Midbrain (tissue), 1 donor: ENCODE measurements at places on chromosomes 4 and X.

DNA sequence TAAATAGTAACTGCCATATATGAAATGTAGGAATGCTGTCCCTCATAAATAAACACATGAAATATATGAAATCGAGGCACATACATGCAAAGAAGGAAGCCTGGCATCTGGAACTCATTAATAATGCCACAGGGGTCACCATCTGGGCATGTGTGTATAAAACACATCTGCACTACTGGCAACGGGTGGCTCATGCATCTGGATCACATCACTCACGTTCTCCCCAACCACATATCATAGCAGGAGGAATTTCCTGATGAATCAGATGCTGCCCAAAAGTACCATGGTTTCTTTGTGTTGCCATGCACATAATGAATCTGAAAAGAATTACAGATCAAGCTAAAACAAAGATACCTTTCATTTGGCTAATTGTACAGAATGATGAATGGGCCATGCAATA is 28.6 kb downstream of the RNF175 start:
- no peak for DNase-seq

DNA sequence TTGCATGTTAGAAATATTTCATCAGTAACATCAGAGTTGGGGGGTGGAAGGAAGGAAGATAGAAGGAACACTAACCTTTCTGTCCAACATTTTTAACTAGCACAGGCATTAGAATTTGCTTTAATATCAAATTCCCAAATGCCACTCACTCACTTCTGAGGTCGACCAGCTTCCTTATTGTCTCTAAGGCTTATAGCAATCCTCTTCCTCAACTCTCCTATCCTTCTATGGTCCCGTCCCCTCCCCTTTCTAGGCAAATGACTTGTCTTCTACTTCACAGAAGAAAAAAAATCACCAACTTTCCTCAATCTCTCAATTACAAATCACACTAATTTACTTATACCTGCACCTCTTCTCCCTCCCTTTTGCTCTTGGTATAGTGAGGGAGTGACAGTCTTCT is 100.8 kb downstream of the ZAR1 start:
- DNase-seq: no peak

GRCh38 chr4:5096261-5096660 is 45.0 kb downstream of the STK32B start:
- DNase-seq: no peak

DNA sequence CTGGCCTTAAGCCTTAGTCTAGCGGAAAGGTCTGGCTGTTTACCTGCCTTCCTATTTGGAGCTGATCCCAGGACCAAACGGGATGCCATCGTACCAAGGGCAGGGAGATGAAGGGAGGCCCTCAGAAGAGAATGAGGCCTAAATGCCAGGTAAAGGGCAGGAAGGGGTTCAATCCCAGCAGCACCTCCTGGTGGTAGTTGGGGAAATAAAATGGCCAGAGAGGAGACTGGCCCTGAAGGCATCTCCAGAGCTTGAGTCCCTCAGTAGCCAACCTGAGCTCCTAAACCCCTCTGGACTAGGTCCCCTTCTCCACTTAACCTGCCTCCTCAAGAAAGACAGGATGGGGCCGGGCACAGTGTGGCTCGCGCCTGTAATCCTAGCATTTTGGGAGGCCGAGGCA is 53.7 kb downstream of the KDM5C start:
- no peak for DNase-seq

GRCh38 chr4:108717386-108717785 is 45.5 kb downstream of the ETNPPL start:
- no peak for DNase-seq

DNA sequence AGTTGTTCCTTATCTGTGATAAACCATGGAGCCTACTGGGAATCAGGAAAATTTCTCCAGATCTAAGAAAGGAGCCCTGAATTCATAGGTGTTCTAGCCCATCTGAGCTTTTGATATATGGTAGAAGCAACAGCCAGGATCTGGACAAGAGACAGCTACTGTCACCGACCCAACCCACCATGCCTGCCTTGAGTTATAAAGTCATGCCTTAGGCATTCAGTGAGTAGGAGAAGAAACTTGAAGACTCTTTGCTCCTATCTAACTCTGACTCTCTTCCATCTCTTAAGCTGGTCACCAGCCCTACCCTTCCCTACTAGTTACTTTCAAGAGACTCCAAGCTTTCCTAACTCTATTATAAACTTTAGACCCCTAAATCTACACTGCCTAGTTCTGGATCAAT is 83.9 kb upstream of the FAM9B start:
- no peak for DNase-seq

DNA sequence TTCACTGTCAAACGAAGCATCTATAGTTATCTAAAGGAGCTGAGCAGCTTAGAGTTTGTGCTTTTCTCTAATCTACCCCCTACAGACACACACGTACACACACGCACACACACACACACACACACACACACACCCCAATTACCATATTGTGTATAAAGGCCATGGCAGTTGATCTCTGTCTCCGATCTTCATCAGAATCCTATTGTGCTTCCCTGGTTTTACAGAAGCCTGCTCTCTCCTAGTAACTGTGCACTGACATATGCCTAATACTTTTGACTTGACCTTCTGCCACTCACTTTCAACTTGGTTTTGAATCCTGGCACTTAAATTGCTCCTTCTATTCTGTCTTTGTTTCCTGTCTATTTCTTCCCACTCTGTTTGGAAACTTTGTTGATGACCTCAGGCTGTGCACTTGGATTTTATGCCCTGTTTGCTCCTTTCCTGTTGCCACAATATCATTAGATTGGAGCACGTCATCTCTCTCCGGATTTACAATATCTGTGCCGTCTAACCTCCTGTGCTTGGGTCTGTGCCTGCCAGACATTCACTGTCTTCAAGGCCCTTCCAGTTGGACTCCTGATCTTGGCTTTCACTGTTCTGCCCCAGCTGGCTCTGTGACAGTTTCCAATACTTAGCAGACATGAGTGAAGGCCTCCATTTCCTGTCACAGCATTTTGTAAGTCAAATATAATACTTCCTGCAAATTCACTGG is 928.1 kb downstream of the FAT4 start:
- no peak for DNase-seq

DNA sequence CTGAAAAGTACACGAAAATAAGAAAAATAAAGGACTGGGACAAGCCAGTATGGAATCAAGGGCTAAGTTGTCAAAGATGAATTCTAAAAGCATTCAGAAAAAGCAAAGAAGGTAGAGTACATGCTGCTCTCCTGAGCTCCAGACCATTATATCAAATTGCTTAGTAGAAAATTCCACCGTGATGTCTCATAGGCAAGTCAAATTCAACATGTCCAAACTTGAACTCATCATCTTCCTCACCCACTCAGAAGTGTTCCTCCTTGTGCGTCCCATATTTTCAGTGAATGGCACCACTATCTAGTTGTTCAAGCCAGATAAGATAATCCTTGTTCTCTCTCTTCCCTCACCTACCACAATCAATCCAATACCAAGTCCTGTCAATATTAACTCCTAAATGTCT is 37.5 kb upstream of the IL13RA2 start:
- DNase-seq: no peak

- DNase-seq: no peak
Measured at GRCh38 chr4:154939851-154940250, 158.8 kb downstream of the RBM46 start.

GRCh38 chr4:57231781-57232180 is 121.6 kb upstream of the IGFBP7 start:
- DNase-seq: no peak

DNA sequence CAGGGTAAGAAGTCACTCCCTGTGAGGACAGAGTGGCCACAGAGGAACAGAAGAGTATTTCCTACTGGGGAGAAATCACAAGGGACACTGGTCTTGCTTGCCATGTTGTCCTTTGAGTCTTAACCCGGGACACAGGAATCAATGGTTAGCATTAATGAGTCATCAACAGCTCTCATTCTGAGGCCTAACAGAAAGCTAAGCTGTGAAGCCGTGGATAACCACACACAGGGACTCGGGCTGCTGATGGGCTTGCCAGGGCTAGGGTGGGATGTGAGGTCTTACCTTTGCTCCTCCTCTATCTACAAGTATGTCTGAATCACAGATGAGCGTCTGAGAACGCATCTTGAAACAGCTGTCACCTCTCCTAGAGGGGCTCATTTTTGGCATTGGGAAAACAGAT is 22.2 kb downstream of the HELT start:
- no peak for DNase-seq

DNA sequence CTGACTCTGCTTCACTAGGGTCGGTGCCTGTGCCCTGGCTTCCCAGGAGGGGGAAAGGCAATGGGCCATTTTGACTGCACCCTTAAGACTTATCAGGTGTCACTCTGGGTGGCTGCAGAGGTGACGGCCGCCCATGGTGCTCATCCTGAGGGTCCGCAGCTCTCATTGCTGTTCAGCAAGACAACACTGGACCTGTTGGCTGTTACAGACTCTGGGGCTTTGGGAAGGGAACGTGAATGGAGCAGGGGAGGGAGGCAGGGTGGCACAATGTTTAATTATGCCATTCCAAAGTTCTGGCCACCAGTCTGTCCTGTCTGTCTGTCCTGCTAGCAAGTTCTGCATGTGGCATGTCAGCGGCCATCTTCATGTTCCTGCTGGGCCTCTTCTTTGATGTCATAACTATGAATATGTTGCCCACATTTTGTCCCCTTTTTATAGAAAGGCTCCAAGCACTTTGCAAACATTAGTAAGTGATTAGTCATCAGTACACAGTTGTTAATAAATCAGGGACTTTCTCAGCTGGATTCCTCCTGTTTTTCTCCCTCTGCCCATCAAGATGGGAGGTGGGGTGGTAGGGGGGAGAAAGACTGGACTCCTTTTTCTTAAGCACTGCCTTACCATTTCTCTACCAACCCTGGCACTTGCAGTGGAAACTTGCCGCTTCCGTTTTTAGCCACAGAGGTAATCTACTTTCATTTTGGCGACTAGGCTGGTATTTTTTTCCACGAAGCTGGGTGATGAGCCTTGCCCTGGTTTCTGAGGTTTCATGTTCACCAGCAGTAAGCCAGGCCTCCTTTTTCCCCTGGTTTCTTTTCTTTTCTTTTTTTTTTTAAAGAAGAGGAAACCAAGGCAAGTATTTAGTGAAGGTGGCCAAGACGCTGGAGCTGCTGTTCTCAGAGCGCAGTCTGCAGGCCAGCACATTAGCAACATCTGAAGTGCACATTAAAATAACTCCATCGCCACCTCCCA is 88.6 kb upstream of the TRIM2 start:
- DNase-seq: no peak

DNA sequence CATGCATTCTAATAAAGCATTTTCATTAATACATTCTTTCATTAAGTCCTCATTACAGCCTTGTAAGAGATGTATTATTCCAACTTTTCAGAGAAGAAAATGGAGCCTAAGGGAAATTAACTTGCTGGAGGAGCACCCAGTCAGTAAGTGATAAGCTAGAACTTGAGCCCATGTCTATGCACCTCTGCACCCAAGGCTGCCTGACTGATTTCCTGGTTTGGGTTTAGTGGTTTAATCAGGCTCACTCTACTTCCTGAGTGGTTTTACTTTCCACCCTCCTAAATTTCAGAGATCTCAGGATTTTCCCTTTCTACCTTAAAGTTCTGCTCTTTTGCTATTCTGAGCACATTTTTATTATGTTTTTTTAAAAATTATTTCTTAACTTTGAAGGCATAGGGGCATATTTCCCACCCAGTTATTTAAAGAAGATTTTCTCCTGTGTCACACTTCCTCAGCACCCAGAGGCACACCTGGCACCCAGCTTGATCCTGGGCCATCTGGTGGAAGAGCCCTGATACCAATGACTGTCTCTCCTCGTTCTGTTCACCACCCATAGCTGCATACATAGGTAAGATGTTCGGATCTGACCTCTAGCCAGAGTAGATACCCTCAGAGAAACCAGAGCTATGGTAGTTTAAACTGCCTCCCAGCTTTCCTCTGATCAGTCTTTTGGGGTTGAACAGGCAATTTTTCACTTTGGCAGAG is 10.4 kb downstream of the CORIN start:
- no peak for DNase-seq

DNA sequence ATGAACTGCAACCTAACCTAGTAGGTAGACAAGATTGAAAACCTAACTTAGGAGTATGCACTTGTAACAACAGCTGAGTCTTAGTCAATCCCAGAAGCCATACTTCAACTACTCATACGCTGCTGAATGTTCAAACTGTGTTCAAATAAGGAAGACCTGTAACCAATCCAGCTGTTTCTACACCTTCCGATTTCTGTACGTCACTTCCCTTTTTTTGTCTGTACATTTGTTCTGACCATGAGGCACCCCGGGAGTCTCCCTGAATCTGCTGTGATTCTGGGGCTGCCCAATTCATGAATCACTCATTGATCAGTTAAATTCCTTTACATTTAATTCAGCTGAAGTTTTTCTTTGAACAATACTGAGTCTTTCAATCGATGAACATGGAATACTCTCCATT is 89.5 kb downstream of the BMP3 start:
- DNase-seq: no peak
